ENCODE measurements at places on chromosomes 12 and 14.

GRCh38 chr12:56219840-56220239, 1.9 kb downstream of the RNF41 start:
- DNase-seq, result no peak

GRCh38 chr12:27142101-27142721, 59.8 kb upstream of the C12orf71 start:
- no peak for DNase-seq

GRCh38 chr14:103310576-103311095, 23.4 kb upstream of the EIF5 start:
- DNase-seq, result no peak

DNA sequence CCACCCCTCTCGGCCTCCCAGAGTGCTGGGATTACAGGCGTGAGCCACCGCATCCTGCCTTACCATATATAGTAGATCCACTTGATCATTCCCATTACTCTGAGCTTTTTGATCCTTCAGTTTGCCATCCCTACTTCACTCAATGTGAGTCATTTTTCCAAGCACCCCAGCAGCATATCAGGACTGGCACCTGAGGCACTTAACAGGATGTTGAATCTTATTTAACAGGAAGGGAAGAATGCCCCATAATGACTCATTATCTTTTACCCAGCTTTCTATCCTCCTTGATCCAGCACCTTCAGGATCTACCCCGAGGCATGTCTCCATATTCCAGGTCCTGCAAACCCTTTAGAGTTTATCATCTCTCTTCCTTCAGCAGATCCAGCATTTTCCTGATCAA, 84.9 kb upstream of the CMKLR1 start:
- DNase-seq, result no peak
